ENCODE measurements at places on chromosomes 7 and 10. TPM values are rescaled to one million over a fixed set of nuclear protein-coding genes. Genes with fewer than 3 reads are reported as not detected.
A peak's percentile ranks its signal among the peaks of the same experiment; 100 is the strongest.

GRCh38 chr10:69663369-69663947, 33.4 kb downstream of the FAM241B start:
- no peaks in the 10 kb centered on the region for H3K36me3 ChIP-seq
- no peaks in the 10 kb centered on the region for H3K4me1 ChIP-seq
- H3K4me3 ChIP-seq = no peak overlapping the region

GRCh38 chr7:9874182-9874581, 1099.5 kb upstream of the PHF14 start:
- no peaks in the 10 kb centered on the region for H3K36me3 ChIP-seq
- H3K4me3 ChIP-seq = no peak overlapping the region
- no peaks in the 10 kb centered on the region for H3K27me3 ChIP-seq
- no peaks in the 10 kb centered on the region for H3K4me1 ChIP-seq

DNA sequence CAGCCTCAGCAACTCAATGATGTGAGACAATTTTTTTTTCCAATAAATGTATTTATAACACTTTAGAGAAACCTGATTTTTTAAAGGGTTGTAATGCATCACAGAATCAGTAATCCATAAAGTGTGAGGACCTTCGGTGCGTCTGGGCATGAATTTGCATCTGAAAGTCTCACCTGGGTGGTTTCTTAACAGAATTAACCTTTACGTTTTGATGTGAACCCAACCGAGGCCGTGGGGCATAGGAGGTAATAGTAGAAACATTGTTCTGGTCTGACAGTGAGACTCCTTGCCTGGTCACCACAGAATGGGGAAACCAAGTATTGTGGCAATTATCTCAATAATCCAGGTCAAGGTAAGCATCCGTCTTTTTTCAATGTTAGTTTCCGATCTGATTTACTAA, 114.6 kb downstream of the PRKCQ start:
- H3K36me3 ChIP-seq = peaks cover 95% of the 10 kb centered on the region
- H3K27me3 ChIP-seq = no peaks in the 10 kb centered on the region
- no peak overlapping the region for H3K4me3 ChIP-seq
- peak overlapping the region; percentile 18 for H3K27ac ChIP-seq
- H3K4me1 ChIP-seq = peaks cover 32% of the 10 kb centered on the region

DNA sequence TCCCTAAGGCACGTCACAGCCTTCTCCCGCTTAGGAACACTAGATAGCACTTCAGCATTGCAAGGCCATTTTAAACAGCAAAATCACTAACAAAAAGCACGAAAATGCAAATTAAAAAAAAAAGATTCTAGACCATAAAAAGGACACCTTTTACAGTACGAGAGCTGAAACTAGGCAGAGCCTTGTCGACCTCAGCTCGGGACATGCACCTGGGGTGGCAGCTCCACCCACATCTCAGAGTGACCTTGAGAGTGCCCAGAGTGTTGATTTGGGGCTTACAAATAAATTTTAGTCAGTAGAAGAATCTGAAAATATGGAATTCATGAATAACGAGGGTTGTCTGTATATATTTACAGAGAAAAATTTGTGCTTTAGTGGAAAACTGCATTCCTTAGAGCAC, 1.1 kb downstream of the MRPS24 start:
- peaks cover 38% of the 10 kb centered on the region for H3K36me3 ChIP-seq
- H3K4me1 ChIP-seq = peaks cover 22% of the 10 kb centered on the region
- H3K27ac ChIP-seq = peak overlapping the region; percentile 83
- H3K4me3 ChIP-seq = peak overlapping the region; percentile 89

GRCh38 chr7:37162106-37162505, 286.6 kb downstream of the ELMO1 start:
- no peak overlapping the region for H3K27ac ChIP-seq
- no peak for DNase-seq
- H3K4me3 ChIP-seq = no peak overlapping the region
- H3K27me3 ChIP-seq = no peaks in the 10 kb centered on the region
- no peaks in the 10 kb centered on the region for H3K4me1 ChIP-seq

Gene CYP2E1
- total RNA-seq = 0.16 TPM

Gene HTR5A
- not detected for total RNA-seq

- no peaks in the 10 kb centered on the region for H3K4me1 ChIP-seq
- H3K4me3 ChIP-seq = no peak overlapping the region
Observed at GRCh38 chr10:33048223-33048622, 90.2 kb upstream of the ITGB1 start.

DNA sequence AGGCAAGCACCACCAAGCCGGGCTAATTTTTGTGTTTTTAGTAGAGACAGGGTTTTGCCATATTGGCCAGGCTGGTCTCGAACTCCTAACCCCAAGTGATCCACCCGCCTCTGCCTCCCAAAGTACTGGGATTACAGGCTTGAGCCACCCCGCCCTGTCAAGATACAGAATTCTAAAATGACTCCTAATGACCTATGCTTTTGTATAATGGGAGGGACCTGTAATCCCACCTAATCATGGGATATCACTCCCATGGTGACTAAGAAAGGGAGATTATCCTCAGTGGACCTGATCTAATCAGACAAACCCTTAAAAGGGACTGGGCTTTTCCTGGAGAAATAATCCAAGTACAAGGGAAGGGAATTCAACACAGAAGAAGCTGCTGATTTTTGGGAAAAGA, 28.8 kb downstream of the SAMD8 start:
- no peak overlapping the region for H3K27ac ChIP-seq
- no peaks in the 10 kb centered on the region for H3K27me3 ChIP-seq
- H3K4me3 ChIP-seq = no peak overlapping the region
- H3K4me1 ChIP-seq = peaks cover 40% of the 10 kb centered on the region
- no peak for DNase-seq

GRCh38 chr10:70549962-70550458, 52.5 kb downstream of the PRF1 start:
- no peaks in the 10 kb centered on the region for H3K36me3 ChIP-seq
- no peaks in the 10 kb centered on the region for H3K27me3 ChIP-seq
- H3K4me1 ChIP-seq = no peaks in the 10 kb centered on the region

GRCh38 chr7:2725178-2726105, 37.4 kb downstream of the AMZ1 start:
- no peaks in the 10 kb centered on the region for H3K27me3 ChIP-seq
- H3K36me3 ChIP-seq = peaks cover 26% of the 10 kb centered on the region
- H3K4me3 ChIP-seq = no peak overlapping the region
- no peak for DNase-seq

- no peaks in the 10 kb centered on the region for H3K36me3 ChIP-seq
- no peaks in the 10 kb centered on the region for H3K4me1 ChIP-seq
- no peak for DNase-seq
- no peak overlapping the region for H3K4me3 ChIP-seq
- H3K27ac ChIP-seq = no peak overlapping the region
Observed at GRCh38 chr10:105634281-105634680, 993.2 kb downstream of the SORCS3 start.

Gene MARVELD1
- 6.5 TPM for total RNA-seq

Gene FZD1
- 0.80 TPM for total RNA-seq

Gene GRB10
- 2.4 TPM for total RNA-seq

DNA sequence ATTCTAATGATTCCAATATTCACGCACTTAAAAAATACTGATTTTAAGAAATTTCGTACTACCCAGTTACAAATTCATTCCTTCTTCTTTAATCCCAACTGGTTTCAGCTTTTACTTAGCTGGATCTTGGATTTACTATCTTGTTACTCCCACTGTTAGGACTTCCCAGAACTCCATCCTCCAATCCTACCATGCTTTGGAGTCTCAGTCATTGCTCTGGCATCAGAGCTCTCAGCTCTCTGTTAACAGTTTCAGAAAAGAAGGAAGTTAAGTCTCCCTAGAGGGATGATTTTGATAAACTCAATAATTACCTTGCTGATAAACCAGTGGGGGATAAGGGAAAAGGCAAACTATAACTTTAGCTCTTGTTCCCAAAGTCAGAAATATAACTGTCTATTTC, 9.5 kb downstream of the PPA1 start:
- no peak for DNase-seq
- H3K36me3 ChIP-seq = peaks cover 47% of the 10 kb centered on the region

Gene PAX4
- total RNA-seq = not detected

Gene SLC26A3
- total RNA-seq = not detected

Gene CTAGE8
- total RNA-seq = 2.1 TPM

GRCh38 chr7:127581716-127582115, 3.7 kb downstream of the GCC1 start:
- no peaks in the 10 kb centered on the region for H3K27me3 ChIP-seq
- peaks cover 47% of the 10 kb centered on the region for H3K36me3 ChIP-seq
- H3K27ac ChIP-seq = no peak overlapping the region
- no peak overlapping the region for H3K4me3 ChIP-seq

DNA sequence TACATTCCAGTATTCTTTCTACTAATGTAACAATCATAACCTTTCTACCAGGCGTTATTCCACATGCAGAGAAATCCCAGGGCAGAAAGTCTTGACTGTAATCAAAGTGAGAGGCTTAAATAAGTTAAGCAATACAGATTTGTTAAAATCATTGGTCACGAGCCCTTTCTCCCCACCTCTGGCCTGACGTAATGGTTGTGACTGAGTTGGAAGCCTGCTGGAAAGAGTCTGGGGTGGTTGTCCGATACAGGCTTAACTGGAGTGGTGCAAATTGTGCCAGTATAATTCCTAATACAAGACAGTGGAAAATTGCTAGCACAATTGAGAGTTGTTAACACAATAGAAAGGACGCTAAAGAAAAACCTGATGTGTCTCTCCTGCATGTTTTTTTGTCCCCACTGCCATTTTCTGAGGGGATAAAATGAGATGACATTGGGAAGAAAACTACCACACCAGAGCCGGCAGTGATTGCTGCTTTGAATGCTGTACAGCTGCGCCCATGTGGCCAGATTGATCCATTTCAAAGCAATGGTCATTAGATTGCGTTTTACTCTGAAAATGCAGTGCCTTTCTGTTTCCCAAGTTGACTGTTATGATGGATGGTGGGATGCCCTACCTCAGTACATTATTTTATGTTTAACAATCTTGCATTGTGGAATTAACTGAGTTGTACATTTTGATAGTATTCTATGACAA, 190.8 kb downstream of the POU6F2 start:
- H3K4me1 ChIP-seq = no peaks in the 10 kb centered on the region
- H3K36me3 ChIP-seq = no peaks in the 10 kb centered on the region
- no peaks in the 10 kb centered on the region for H3K27me3 ChIP-seq
- H3K4me3 ChIP-seq = no peak overlapping the region
- DNase-seq = no peak
- no peak overlapping the region for H3K27ac ChIP-seq

DNA sequence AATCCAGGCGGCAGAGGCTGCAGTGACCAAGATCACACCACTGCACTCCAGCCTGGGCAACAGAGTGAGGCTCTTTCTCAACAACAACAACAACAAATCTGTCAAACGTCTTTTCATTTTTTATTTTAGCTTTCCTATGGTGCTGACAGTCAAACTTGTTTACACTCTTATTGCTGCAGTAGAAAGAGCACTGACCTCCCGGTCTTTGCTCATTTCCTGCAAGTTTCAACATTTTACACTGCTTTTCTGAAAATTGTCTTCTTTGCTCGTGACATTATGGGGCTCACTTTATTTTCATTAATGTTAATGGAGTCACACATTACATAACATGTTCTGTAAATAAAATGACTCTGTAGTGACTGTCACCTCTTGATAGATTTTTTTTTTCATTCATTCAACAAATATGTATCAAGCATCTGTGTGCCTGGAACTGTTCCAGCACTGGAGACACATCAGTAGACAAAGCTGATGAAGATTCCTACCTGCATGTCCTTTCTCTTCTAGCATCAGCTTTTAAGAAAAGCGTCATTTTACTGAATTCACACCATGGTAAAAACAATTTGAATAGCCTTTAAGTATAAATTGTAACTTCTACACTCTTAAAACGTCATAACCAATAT, 277.3 kb downstream of the CELF2 start:
- H3K4me1 ChIP-seq = peaks cover 5% of the 10 kb centered on the region
- H3K27me3 ChIP-seq = no peaks in the 10 kb centered on the region
- H3K4me3 ChIP-seq = no peak overlapping the region
- no peak for DNase-seq

GRCh38 chr10:44925224-44925623, 14.1 kb downstream of the TMEM72 start:
- DNase-seq = no peak
- peaks cover 2% of the 10 kb centered on the region for H3K27me3 ChIP-seq
- no peaks in the 10 kb centered on the region for H3K36me3 ChIP-seq

Gene SKIDA1
- 0.11 TPM for total RNA-seq

- H3K27ac ChIP-seq = no peak overlapping the region
- no peak for DNase-seq
- no peaks in the 10 kb centered on the region for H3K36me3 ChIP-seq
- no peak overlapping the region for H3K4me3 ChIP-seq
Observed at GRCh38 chr7:158959021-158959717, 102.8 kb downstream of the DYNC2I1 start.

Gene MSRB2
- total RNA-seq = 4.4 TPM

DNA sequence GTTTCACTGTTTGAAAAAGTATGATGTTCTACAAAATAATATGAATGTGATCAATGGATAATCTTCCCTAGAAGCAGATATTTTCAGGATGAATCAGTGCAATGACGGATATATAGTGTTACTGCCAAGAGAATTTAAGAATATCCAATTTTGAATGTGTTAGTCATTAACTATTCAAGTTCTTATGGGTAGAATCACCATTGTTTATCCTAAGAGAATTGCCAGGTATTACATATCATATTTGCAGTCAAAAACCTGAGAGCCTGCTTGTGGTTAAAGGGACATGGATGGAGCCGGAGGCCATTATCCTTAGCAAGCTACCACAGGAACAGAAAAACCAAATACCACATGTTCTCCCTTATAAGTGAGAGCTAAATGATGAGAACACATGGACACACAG, 26.9 kb downstream of the AHR start:
- no peak overlapping the region for H3K4me3 ChIP-seq
- no peak for DNase-seq
- H3K4me1 ChIP-seq = no peaks in the 10 kb centered on the region
- H3K36me3 ChIP-seq = peaks cover 36% of the 10 kb centered on the region

Gene SEMA4G
- 1.6 TPM for total RNA-seq

- no peak overlapping the region for H3K4me3 ChIP-seq
- no peak overlapping the region for H3K27ac ChIP-seq
- peaks cover 9% of the 10 kb centered on the region for H3K4me1 ChIP-seq
- H3K36me3 ChIP-seq = peaks cover 16% of the 10 kb centered on the region
- H3K27me3 ChIP-seq = no peaks in the 10 kb centered on the region
Observed at GRCh38 chr7:98266840-98267239, 14.6 kb upstream of the BRI3 start.

GRCh38 chr10:24816868-24817396, 93.2 kb upstream of the ARHGAP21 start:
- no peak for DNase-seq
- H3K4me1 ChIP-seq = peaks cover 4% of the 10 kb centered on the region
- H3K4me3 ChIP-seq = no peak overlapping the region
- no peaks in the 10 kb centered on the region for H3K36me3 ChIP-seq
- peaks cover 17% of the 10 kb centered on the region for H3K27me3 ChIP-seq
- H3K27ac ChIP-seq = no peak overlapping the region

- no peaks in the 10 kb centered on the region for H3K36me3 ChIP-seq
- no peak overlapping the region for H3K27ac ChIP-seq
- H3K27me3 ChIP-seq = no peaks in the 10 kb centered on the region
- no peak overlapping the region for H3K4me3 ChIP-seq
Observed at GRCh38 chr10:126397156-126397555, 8.9 kb upstream of the ADAM12 start.

GRCh38 chr10:25682203-25682851, 251.7 kb upstream of the MYO3A start:
- no peak for DNase-seq
- H3K27me3 ChIP-seq = no peaks in the 10 kb centered on the region
- no peak overlapping the region for H3K4me3 ChIP-seq
- H3K36me3 ChIP-seq = no peaks in the 10 kb centered on the region
- H3K4me1 ChIP-seq = no peaks in the 10 kb centered on the region

GRCh38 chr7:51059504-51060142, 257.0 kb downstream of the COBL start:
- no peak overlapping the region for H3K4me3 ChIP-seq
- H3K4me1 ChIP-seq = no peaks in the 10 kb centered on the region
- no peak for DNase-seq
- H3K36me3 ChIP-seq = no peaks in the 10 kb centered on the region
- no peak overlapping the region for H3K27ac ChIP-seq

- peaks cover 28% of the 10 kb centered on the region for H3K4me1 ChIP-seq
- H3K27ac ChIP-seq = peak overlapping the region; percentile 95
- H3K4me3 ChIP-seq = peak overlapping the region; percentile 89
- no peaks in the 10 kb centered on the region for H3K27me3 ChIP-seq
Observed at GRCh38 chr7:100632951-100633717, 8.2 kb downstream of the TFR2 start.

Measured in activated T-helper 2 cell treated with anti-CD3 and anti-CD28 coated beads, Interferon-gamma antibody, Interleukin-2, Interleukin-4, amounts not matched to agents 10 μg/mL and 5 μg/mL and 100 μg/mL, durations not matched to agents 14 hours and 24 hours and 36 hours (primary cell).